ENCODE measurements at places on chromosomes 1 and 21. TPM values are rescaled to one million over a fixed set of nuclear protein-coding genes. Genes with fewer than 3 reads are reported as not detected.

The NPPA gene
- not detected for total RNA-seq

DNA sequence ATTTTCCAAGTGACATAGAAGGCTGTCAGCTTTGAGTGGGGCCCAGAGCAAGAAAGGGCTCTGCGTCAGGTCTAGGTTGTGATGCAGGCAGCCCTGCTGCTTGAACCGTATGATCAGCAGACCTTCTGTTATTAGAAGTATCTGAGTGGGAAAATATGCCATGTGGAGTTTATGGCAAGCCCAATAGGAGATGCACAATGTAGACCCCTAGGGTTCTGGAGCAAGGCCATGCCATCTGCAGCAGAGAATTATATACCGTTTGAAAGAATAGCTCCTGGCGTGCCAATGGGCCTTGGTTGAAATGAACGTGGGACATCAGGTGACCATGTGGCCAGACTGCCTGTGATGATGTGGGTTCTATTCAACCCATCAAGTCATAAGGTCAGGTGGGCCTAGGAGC lies 44.1 kb upstream of the ZBTB18 start:
- no peak overlapping the region for H3K4me3 ChIP-seq
- peaks cover under 1% of the 10 kb centered on the region for H3K4me1 ChIP-seq
- DNase-seq = no peak
- H3K27ac ChIP-seq = no peak overlapping the region
- peaks cover 5% of the 10 kb centered on the region for H3K27me3 ChIP-seq

- peak; percentile 36 for DNase-seq
- H3K4me1 ChIP-seq = peaks cover 30% of the 10 kb centered on the region
- H3K27ac ChIP-seq = peak overlapping the region; percentile 83
Observed at GRCh38 chr1:167121375-167122120, 27.7 kb downstream of the STYXL2 start.

DNA sequence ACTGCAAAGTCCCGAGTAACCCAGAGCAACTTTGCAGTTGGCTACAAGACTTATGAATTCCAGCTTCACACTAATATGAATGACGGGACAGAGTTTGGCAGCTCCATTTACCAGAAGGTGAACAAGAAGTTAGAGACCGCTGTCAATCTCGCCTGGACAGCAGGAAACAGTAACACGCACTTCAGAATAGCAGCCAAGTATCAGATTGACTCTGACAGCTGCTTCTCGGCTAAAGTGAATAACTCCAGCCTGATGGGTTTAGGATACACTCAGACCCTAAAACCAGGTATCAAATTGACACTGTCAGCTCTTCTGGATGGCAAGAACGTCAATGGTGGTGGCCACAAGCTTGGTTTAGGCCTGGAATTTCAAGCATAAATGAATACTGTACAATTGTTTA lies 66.8 kb downstream of the ACBD6 start:
- no peak overlapping the region for H3K27ac ChIP-seq
- H3K27me3 ChIP-seq = no peaks in the 10 kb centered on the region
- H3K4me3 ChIP-seq = no peak overlapping the region
- H3K4me1 ChIP-seq = peaks cover 20% of the 10 kb centered on the region
- DNase-seq = no peak

The RAD54L gene
- 11.7 TPM for total RNA-seq

The NUF2 gene
- 15.4 TPM for total RNA-seq

DNA sequence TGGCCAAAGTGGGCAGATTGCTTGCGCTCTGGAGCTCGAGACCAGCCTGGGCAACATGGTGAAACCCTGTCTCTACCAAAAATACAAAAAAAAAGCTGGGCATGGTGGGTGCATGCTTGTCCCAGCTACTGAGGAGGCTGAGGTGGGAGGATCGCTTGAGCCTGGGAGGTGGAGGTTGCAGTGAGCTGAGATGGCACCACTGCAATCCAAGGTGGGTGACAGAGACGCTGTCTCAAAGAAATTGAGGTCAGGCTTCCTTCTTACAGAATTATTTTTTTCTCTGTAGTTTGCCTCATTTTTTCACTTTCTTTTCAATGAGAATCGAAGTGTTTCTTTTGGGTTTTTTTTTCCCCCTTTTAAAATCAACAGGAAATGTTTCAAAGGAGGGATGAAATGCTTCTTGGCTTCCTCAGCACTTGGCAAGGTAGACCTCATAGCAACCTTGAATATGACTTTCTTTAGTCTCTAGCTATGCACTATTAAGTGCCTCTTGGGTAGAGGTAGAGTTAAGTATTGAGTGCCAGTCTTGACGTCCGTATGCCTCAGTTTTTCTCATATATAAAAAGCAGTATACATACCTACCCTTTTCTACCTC lies 40.3 kb downstream of the MDM4 start:
- H3K36me3 ChIP-seq = peaks cover 10% of the 10 kb centered on the region
- peaks cover 28% of the 10 kb centered on the region for H3K4me1 ChIP-seq
- peak overlapping the region; percentile 2 for H3K27ac ChIP-seq
- no peak overlapping the region for H3K4me3 ChIP-seq
- DNase-seq = no peak
- no peaks in the 10 kb centered on the region for H3K27me3 ChIP-seq

DNA sequence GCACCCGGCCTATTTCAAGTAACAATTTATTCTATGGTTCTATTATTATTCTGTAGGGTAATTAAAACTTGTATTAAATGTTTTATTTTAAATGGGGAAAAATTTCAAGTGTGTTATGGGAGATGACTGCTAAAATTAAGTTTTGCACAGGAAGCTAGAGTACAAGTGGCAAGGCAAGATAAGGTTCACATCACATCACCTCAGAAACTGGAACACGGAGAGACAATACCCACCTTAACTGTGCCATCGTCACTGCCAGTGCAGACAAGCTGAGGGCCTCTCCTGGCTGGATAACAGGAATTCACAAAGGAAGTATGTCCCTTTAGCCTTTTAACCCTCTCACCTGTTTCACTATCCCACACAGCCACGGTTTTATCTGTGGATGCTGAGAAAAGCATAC lies 7.6 kb downstream of the SNRNP40 start:
- H3K27ac ChIP-seq = no peak overlapping the region
- H3K36me3 ChIP-seq = peaks cover 35% of the 10 kb centered on the region
- no peak overlapping the region for H3K4me3 ChIP-seq
- no peaks in the 10 kb centered on the region for H3K4me1 ChIP-seq

The CTSS gene
- total RNA-seq = 3.1 TPM

DNA sequence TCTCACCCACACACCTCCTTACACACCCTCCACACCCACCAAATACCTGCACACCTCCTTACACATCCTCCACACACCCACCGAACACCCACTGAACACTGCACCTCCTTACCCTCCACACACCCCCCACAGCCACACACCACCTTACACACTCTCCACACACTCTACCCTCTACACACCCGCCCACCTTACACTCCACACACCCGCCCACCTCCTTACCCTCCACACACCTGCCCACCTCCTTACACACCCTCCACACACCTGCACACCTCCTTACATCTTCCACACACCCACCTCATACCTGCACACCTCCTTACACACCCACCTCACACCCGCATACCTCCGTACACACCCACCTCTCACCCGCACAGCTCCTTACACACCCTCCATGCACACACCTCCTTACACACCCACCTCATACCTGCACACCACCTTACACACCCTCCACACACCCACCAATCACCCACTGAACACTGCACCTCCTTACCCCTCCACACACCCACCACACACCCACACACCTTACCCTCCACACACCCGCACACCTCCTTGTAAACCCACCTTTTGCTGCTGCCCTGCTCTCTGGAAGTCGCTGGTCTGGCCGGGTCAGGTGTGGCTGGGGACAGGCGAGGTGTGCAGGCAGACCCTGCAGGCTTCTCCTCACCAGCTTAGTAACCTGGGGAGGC lies 38.5 kb downstream of the COQ8A start:
- H3K27ac ChIP-seq = no peak overlapping the region
- peaks cover 11% of the 10 kb centered on the region for H3K4me1 ChIP-seq
- no peak overlapping the region for H3K4me3 ChIP-seq
- H3K36me3 ChIP-seq = no peaks in the 10 kb centered on the region
- DNase-seq = no peak

- H3K4me3 ChIP-seq = no peak overlapping the region
- H3K27ac ChIP-seq = no peak overlapping the region
- DNase-seq = no peak
- peaks cover 5% of the 10 kb centered on the region for H3K4me1 ChIP-seq
Observed at GRCh38 chr21:38970765-38971164, 165.0 kb downstream of the ETS2 start.

The SYPL2 gene
- total RNA-seq = 0.14 TPM

- no peaks in the 10 kb centered on the region for H3K4me1 ChIP-seq
- no peak overlapping the region for H3K4me3 ChIP-seq
- H3K36me3 ChIP-seq = peaks cover 2% of the 10 kb centered on the region
- no peak for DNase-seq
- H3K27me3 ChIP-seq = peaks cover 8% of the 10 kb centered on the region
Observed at GRCh38 chr1:232077809-232078208, 451.2 kb downstream of the DISC1 start.

The RBM11 gene
- total RNA-seq = 8.1 TPM

DNA sequence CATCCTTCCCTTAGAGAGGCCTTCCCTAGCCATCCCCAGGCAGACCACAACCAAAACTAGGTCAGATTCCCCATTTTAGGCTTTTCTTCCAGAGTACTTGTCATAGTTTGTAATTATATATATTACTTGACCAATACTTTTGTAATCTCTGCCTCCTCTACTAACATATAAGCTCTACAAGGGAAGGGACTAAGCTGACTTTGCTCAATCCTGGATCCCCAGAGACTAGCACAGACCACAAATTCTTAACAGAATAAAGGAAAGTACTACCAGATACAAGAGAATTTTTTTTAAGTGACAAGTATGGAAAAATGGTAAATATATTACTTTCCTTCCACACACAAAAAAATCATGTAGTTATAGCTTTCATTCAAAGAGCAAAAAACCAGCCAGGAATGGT lies 2.0 kb downstream of the ZMYM6 start:
- no peaks in the 10 kb centered on the region for H3K27me3 ChIP-seq
- H3K4me1 ChIP-seq = peaks cover 18% of the 10 kb centered on the region

- H3K27ac ChIP-seq = no peak overlapping the region
- H3K36me3 ChIP-seq = peaks cover 8% of the 10 kb centered on the region
- no peaks in the 10 kb centered on the region for H3K27me3 ChIP-seq
- DNase-seq = no peak
- no peak overlapping the region for H3K4me3 ChIP-seq
- H3K4me1 ChIP-seq = peaks cover 19% of the 10 kb centered on the region
Observed at GRCh38 chr21:31297806-31298205, 46.3 kb downstream of the TIAM1 start.

DNA sequence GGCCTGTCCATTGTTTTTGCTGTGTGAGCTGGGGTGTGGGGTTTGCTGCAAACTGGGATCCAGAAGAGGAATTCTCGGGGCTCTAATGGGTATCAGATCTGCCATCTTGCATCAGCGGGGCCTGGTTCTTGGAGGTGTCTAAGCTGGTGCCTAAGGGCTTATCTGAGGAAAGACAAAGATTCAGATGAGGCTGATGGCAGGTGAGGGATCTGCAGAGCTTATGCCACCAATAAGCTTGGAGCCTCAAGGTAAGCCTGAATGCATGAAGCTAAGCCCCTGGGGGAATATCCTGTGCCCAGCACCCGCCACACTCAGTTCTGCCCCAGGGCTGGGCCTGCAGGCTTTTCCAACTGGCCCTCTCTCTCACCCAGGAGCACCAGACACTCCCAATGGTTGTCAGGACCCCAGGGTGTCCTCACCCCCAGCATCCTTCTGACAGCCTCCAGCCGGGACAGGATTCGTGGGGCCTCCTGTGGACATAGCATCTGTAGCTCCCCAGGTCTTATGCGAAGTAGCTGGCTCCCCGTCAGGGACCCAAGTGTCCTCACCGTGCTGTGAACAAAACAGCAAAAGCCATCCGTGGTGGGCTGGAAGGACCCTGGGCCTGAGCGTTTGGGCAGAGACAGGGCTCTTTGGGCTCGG lies 9.5 kb upstream of the GSTM3 start:
- H3K4me3 ChIP-seq = no peak overlapping the region
- DNase-seq = no peak
- H3K27ac ChIP-seq = no peak overlapping the region
- no peaks in the 10 kb centered on the region for H3K4me1 ChIP-seq
- no peaks in the 10 kb centered on the region for H3K36me3 ChIP-seq

The C1orf116 gene
- 0.67 TPM for total RNA-seq

GRCh38 chr21:41895643-41896493 lies 16.7 kb upstream of the PRDM15 start:
- H3K36me3 ChIP-seq = peaks cover 9% of the 10 kb centered on the region
- no peak overlapping the region for H3K4me3 ChIP-seq
- H3K27me3 ChIP-seq = no peaks in the 10 kb centered on the region
- DNase-seq = no peak

All from mesothelial cell of epicardium (in vitro differentiated cells).